Thoracic aorta (tissue), 2 donors: ENCODE measurements at places on chromosomes 5 and 9. TPM values are rescaled to one million over a fixed set of nuclear protein-coding genes. Genes with fewer than 3 reads are reported as not detected.

- no peak for DNase-seq
- H3K27me3 ChIP-seq, result no peaks in the 10 kb centered on the region
These were observed 657.5 kb upstream of the WWC1 start for GRCh38 chr5:167633931-167634341.

DNA sequence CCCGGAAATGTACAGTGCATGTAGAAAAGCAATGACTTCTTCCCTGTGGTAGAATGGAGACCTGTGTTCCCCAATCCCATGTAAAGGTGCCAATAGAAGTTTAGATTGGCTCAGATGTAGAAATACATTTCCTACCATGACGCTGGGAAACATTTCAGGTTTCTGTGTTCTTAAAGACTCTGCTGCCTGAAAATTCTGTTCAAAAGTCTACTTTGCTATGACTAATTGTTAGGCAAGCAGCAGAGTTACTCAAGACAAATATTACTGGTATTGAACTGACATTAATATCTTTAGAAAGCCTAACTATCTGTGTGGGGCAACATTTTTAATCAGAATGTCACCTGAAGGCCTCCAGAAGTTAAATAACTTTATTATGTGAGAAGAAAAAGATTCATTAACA, 75.5 kb upstream of the ELL2 start:
- H3K36me3 ChIP-seq, result no peaks in the 10 kb centered on the region
- peaks cover 19% of the 10 kb centered on the region for H3K4me1 ChIP-seq
- H3K27me3 ChIP-seq, result no peaks in the 10 kb centered on the region

SLC6A3 gene
- not detected for total RNA-seq

DNA sequence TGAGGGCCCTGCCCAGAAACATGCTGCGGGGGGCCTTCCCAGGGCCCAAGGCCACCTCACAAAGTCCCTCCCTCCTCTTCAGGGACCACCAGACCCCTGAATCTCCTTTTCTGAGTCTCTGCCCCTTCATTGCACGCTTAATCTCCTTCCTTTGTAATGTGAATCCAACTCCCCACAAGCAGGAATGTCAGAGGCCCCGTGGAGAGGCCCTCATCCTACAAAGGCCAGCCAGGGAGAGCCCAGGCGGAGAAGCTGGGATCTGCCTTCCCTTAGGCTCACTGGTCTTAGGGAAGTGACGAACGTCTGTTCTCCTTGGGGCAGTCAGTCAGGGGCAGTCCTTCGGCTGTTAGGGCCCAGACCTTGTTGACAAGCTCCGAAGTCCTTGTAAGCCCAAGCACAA, 2.3 kb downstream of the SMIM33 start:
- no peak overlapping the region for H3K4me3 ChIP-seq
- H3K27ac ChIP-seq, result no peak overlapping the region
- DNase-seq, result no peak

DNA sequence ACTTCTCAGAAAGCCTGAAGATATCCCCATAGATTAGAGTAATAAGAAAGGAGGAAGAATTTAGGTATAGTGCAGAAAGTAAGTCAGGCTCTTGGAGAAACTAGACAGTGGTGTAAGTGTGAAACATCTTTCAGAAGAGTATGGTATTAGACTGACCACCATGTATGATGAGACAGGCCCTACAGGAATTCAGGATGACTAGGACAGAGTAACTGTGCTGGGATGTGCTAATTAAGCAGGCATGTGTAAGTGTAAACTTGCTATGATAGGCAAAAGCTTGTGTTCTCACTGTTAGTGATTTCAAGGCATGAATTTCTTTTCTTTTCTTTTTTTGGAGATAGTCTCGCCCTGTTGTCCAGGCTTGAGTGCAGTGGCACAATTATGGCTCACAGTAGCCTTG, 70.8 kb downstream of the RAB24 start:
- no peak overlapping the region for H3K4me3 ChIP-seq
- no peak overlapping the region for H3K27ac ChIP-seq
- H3K36me3 ChIP-seq, result peaks cover 4% of the 10 kb centered on the region
- peaks cover 21% of the 10 kb centered on the region for H3K4me1 ChIP-seq
- no peak for DNase-seq
- no peaks in the 10 kb centered on the region for H3K27me3 ChIP-seq

DNA sequence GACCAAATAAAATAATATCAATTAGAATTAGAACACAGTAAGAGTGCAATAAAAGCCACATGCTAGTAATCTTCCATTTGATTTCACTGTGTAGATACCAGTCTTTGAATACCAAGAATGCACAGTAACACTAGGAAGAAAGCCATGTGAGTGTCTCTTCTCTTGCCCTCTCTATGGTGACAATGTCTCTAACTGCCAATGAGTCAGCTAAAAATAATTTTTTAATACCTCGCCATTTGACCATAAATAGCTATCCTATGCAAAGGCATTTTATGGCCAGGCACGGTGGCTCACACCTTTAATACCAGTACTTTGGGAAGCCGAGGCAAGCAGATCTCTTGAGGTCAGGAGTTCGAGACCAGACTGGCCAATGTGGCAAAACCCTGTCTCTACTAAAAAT, 30.6 kb downstream of the EDIL3 start:
- no peak overlapping the region for H3K27ac ChIP-seq
- H3K4me1 ChIP-seq, result no peaks in the 10 kb centered on the region
- no peaks in the 10 kb centered on the region for H3K27me3 ChIP-seq
- no peaks in the 10 kb centered on the region for H3K36me3 ChIP-seq
- no peak for DNase-seq
